ENCODE measurements at places on chromosomes 6 and 20.

DNA sequence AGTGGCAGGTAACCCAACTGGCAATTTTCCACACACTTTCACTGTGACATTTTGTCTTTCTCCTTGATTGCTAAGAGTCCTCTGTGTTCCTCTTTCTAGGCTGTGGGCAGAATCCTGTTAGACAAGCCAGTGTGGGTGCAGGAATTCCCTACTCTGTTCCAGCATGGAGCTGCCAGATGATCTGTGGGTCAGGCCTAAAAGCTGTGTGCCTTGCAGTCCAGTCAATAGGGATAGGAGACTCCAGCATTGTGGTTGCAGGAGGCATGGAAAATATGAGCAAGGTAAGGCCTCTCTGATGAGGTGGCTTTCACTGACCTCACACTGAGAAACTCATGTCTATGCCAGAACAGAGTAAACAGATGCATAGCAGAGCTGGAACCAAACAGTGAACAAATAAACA, 5.1 kb downstream of the ACAT2 start:
- no peak for ATAC-seq

DNA sequence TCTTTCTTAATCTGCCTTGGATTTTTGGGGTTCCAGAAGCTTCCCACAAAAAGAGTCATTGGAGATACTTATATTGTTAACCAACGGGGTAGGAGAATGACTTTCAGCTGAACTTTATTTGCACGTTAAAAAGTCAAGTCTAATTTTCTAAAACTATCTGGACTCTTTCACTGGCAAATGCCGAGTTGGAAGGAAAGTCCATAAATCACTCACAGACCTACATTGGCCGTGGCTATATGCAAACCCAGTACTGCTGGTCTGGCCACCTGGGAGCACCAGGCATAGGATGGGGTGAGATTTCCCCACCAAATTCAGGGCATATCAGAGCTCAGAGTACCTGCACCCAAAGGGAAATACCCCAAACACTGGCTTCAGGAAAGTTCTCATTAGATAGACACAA, 71.3 kb upstream of the SALL4 start:
- ATAC-seq = no peak

- no peak for ATAC-seq
These were observed 114.2 kb upstream of the JARID2 start for GRCh38 chr6:15131651-15132061.

GRCh38 chr6:159943101-159943632, 25.7 kb upstream of the IGF2R start:
- no peak for ATAC-seq

DNA sequence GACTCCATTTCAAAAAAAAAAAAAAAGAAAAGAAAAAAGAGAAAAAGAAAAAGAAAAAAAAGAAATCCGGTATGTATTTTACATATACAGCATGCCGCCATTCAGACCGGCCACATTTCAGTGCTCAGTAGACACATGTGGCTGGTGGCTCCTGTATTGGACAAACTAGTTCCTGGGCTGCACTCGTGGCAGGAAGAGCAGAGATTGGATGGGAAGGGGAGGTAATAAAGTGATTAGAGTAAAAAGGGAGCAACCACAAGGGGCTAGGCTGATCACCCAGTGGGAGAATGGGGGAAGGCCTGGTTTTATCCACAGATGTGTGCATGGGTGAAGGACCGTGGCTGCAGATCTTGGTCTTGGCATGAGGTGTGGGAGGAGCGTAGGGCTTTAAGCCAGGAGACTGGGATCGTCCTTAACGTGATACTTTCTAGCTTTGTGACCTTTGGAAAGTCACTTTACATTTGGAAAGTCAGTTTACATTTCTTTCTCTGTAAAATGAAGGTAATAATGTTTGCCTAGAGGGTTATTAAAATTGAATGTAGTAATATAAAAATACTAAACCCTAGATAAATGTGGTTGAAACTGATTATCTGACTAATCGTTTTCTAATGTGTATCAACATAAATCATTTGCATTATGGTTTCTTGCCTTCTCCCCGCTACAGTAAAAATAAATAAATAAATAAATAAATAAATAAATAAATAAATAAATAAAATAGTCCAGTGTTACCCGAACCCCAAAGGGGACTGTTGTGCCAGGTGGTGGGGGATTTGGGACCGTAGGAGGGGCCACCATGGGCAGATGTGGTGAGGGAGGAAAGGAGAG, 869 bp upstream of the TRIM15 start:
- peak; percentile 5 for ATAC-seq

- no peak for ATAC-seq
These were observed 16.6 kb downstream of the VSTM2L start for GRCh38 chr20:37919389-37920040.

DNA sequence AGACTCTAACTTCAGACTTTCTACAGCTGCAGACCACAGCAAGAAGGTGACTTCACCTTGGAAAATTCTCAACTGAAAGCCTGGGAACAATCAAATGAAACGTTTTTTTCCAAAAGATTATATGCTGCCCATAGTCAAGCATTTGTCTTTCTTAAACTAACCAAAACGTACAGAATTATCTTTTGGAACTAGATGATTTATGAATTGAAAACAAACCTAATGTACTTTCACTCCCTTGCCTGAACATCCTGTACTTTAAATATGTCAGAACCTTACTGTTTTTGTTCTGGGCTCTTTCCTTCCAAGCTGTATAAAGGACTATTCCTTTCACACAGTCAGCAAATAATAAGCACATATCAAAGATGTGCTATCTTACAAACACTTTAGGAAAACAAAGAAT, 62.4 kb upstream of the TNFAIP3 start:
- no peak for ATAC-seq

DNA sequence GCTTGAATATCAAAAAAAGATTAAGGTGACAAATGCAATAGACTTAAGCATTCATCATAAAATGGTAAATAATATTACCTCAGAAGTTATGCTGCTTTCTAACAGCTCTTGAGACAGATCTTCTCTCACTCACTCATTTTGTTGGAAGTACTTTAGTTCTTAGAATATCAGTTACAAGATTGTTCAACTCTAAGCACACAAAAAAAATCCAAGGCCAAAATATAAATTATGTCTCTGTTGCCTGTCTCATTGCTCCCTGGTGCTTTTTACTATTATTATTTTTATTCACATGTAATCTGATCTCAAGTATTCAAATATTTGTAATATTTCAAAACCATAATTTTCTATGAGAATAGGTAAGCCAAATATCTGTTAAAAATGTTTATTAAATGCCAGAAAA, 259.4 kb upstream of the HSF2 start:
- ATAC-seq = no peak

DNA sequence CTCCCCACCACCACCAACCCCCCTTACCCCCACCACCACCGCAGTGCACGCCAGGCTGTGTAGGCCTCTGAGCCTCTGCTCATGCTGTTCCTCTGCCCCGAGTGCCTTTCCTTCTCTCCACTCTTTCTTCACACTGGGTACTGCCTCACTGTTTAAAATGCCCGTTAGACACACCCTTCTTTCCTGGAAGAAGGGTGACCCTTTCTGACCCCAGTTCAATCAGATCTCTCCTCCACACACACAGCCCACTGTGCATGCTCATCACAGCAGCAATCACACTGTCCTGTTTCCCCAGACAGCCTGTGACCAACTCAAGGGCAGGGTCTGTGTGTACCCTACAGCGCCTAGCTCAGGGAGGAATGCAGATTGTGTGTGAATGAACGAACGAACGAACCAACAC, 10.0 kb downstream of the TMEM74B start:
- no peak for ATAC-seq

DNA sequence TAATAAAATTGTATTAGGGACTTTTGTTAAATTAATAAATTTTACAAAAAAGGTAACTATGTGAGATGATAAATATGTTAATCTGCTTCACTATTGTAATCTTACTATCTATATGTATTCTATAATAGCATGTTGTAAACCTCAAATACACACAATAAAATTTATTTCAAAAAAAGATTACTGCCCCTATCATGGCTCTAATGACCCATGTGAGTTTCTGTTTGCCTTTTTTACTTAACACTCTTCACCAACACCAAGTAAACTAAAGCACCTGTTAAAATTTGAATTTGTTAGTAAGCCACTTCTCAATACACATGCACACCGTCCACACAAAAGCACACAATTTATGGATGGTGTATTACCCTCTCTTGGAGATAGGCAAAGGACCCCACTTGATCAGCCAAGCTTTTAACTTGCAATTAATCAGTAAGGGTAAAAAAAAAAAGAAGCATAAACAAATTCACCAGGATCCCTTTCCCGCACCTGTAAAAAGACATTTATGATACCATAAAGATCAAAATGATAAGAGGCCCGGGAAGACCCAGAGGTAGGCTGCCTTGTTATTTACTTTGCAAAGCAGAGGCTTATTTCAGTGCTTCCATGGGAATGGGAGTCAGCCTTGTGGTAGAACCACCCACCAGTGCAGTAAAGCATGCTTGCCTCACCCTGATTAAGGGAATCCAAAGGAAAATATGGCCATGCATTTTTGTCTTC, 28.6 kb upstream of the PKHD1 start:
- ATAC-seq = no peak

GRCh38 chr6:155120034-155120433, 124.9 kb downstream of the TIAM2 start:
- no peak for ATAC-seq

DNA sequence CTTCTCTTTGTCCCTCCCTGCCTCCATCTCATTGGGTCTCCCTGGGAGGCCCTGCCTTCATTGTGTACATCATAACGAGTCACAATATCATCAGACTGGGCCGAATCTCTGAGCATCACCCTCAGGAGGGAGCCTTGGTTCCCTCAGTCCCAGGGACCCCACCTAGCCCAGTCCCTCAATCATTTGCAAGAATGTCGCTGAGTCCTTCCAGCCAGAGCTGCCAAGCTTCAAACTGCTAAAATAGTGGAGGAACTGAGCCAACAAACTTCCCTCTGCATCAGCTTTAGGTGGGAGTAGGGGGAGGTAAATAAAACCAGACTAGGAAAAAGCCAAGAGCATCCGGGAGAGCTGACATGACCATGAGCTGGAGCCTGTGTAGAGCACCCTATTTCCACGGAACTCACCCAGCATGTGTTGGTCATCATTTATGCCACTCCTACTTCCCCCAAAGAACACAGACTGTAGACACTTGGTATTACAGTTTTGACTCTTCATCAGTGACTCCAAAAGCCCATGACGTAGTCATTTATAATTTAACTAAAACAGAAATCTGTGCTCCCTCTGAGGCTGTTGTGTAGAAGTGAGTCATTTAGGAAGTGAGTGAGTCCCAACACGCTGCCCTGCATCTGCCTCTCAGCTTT, 28.8 kb upstream of the IL17A start:
- ATAC-seq = peak; percentile 80

DNA sequence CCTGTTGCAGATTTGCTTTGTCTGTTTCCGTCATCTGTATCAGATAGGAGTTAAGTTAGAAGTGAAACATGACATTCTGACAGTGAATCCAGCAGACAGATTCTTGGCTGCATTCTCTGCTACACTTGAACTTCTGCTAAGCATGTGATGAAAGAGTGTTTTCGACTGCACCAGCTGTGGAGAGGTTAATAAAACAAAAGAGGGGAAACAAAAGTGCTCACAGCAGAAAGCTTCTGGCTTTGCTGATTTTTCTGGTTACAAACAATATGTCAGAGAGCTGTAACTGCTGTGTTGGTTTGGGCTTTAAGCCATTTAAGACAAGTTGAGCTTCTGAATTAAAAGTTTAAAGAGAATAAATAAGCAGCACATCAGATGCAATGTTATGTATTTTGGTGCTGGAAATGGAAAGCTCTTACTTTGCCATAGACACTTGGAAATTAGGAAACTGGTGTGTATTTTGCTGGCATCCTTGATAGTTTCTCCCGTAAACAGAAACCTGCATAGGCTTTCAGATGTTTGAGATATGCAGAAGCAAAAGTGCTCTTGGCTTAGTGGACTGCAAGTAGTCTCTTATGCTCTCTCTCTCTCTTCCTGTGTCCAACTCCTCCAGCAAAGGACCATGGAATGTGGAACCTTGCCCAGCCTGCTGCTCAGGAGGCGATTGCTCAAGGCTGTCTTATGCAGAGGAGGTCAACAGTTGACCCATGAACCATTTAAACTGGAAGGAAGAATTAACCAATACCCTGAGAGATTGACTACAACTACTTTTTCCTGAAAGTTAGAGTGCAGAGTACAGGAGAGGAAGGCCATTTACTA, 104.9 kb downstream of the RPS12 start:
- no peak for ATAC-seq

- no peak for ATAC-seq
These were observed 490.7 kb upstream of the BTBD3 start for GRCh38 chr20:11426948-11427347.

DNA sequence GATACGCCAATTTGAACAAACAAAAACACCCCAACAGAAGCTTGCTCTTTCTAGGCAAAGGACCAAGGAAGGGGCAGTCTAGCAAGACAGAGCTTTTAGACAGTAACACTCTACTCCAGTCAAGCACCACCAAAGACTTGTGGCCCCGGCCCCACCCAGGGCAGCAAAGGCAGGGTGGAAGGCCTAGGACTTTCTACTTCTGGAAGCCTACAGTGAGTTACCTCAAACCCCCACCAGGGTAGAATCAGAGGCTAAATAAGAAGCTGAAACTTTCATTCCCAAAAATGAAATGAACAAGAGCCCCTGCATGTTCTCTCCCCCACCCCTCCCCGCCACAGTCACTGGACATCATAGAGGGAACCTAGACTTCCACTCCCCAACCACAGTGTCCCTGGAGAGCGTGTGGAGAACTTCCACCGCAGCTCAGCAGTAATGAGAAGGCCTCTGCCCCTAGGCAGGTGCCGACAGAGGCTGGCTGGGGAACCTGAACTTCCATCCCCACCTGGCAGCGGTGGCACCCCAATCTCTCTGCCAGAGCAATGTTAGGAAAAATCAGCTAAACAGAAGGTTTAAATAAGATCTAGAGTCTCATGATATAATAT, 40.0 kb downstream of the KATNA1 start:
- no peak for ATAC-seq

DNA sequence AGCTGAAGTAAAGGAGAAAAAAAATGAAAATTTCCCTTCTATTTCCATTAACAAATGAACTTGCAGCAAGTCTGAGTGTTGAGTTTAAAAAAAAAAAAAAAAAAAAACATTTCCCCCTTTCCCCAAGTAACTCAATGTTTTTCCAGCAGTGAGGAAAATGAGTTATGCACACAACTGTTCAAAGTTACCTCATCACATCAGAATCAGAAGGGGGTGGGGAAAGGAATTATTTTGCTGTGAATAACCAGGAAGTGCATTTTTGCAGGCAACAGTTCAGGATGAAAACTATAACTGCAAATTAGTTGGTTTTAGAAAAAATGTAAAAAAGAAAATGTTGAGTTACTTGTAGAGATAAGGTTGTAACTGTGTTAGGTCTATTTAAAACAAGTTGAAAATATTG, 568.9 kb upstream of the CITED2 start:
- ATAC-seq = no peak

GRCh38 chr20:63163171-63163570, 52.8 kb downstream of the YTHDF1 start:
- no peak for ATAC-seq
